Hematopoietic multipotent progenitor cell treated with erythropoietin and hydrocortisone succinate and interleukin-3 and kit ligand, for 4 days (in vitro differentiated cells): ENCODE measurements at places on chromosomes 13 and 19.
A peak's percentile ranks its signal among the peaks of the same experiment; 100 is the strongest.

GRCh38 chr13:66826398-66826797 is 403.7 kb downstream of the PCDH9 start:
- no peak for DNase-seq

GRCh38 chr19:32202244-32202643 is 143.2 kb upstream of the ZNF507 start:
- DNase-seq = no peak

- DNase-seq = no peak
Measured at GRCh38 chr13:60797112-60797511, 400.1 kb downstream of the TDRD3 start.

- peak; percentile 89 for DNase-seq
Measured at GRCh38 chr13:30551189-30551588, 66.5 kb upstream of the USPL1 start.

DNA sequence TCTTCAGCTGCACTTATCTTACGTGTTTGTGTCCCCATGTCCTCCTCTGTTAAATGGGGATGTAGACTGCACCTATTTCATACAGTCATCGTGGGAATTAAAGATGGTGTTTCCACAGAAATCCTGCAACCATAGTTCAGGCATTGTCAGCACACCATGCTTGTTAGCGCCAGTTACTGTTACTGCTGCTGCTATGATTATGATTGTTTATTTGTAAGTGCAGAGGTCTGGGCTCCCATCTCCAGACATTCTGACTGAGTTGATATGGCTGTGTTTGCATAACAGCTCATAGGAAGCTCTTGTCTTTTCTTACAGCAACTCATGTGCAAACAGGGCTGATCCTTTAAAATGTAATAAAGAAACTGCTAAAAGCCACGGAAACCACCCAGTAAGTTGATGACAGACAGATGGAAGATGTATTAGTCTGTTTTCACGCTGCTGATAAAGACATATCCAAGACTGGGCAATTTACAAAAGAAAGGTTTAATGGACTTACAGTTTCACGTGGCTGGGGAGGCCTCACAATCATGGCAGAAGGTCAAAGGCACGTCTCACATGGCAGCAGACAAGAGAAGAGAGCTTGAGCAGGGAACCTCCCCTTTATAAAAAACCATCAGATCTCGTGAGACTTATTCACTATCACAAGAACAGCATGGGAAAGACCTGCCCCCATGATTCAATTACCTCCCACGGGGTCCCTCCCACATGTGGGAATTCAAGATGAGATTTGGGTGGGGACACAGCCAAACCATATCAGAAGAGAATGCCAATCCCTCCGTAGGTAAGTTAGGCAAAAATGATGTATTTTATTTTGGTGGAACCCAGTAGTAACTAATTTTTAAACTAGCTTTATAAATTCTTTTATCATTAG is 1.6 kb downstream of the ZSCAN5A start:
- DNase-seq = peak; percentile 22

DNA sequence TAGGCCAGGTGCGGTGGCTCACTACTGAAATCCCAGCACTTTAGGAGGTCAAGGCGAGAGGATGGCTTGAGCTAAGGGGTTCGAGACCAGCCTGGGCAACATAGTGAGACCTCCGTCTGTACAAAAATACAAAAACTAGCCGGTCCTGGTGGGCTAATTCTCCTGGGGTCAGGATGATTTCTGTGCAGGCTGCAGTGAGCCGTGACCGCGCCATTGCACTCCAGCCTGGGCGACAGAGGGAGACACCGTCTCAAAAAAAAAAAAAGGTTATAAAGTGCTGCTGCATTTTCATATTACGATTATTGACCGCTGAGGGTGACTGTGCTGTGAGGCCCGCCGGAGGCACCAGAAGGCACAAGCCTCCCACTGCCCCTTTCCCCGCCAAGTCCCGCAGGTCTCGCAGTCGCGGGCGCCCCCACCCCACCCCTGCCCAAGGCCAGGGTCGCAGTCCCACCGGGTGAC is 477 bp upstream of the PLEKHF1 start:
- DNase-seq = no peak

- DNase-seq = peak; percentile 48
Measured at GRCh38 chr19:45097776-45098520, 5.0 kb downstream of the PPP1R37 start.
